Activated naive CD4-positive, alpha-beta T cell treated with anti-CD3 and anti-CD28 coated beads, Interleukin-2, amount 10 ng/mL, durations not matched to agents 7 days and 5 days (primary cell): ENCODE measurements at places on chromosomes 12 and 14.

- DNase-seq = no peak
Observed at GRCh38 chr12:63093711-63094110, 57.3 kb downstream of the AVPR1A start.

DNA sequence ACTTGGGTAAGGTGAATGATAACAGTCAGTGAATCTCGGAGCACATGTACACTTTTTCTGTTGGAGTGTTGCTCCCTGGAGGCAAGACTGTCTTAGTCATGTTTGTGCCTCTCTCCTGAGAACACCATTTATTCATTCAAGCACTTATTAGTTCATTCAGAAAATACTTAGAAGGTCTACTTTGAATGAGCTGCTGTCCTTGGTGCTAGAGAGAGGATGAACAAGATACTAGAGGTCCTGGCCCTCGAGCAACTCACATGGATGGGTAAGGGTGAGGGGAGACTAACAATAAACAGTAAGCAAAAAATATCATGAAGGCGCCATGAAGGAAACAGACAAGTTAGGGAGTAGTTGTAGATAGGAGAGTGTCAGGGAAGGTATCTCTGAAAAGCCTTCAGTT, 17.1 kb upstream of the SAMD4A start:
- DNase-seq = no peak

DNA sequence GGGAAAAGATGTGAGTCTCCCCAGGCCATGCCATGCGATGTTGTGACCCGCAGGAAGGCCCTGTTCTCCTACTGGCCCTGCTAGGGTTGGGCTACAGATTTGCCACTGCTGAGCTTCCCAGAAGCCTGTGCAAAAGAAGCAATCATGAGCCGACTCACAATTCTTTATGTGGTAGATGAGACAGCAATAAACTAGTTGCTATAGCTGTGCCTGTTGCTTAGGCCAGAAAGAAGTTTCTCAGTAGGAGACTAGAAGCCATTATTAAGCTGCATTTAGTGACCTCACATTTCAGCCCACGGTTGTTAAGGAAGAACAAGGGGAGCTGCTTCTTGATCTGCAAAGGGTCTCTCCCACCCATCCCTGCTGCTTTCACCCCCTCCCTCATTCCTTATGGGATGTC, 239.4 kb upstream of the CRY1 start:
- DNase-seq = no peak

DNA sequence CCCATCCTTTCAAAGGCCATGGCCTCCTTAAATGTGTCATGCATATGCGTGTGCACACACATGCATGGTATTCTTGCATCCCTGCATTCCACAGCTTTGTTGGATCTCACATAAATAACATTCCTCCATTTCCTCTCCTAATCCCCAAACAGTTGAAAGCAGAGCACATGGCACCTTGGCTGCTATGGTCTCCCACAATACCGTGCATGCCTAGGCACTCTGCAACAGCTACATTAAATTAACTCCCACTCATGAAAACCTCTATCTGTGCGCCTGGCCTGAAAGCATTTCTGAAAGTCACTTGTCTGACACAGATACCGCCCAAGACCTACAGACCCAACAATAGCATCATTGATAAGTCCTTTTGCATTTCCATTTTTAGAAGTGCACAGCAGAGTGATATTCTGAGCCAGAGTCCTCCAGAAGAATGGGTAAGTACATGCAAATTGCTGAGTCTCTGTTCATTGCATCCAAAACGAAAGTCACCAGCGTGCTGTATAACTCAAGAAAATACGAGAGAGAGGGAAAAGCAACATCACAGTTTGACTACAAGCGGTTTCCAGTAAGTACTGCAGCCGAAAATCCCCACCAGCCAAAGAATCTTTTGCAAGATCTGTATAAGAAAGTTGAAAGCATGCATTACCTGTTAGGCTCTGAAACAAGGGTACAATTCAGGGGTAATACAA, 436 bp downstream of the ASB2 start:
- DNase-seq = peak; percentile 42

DNA sequence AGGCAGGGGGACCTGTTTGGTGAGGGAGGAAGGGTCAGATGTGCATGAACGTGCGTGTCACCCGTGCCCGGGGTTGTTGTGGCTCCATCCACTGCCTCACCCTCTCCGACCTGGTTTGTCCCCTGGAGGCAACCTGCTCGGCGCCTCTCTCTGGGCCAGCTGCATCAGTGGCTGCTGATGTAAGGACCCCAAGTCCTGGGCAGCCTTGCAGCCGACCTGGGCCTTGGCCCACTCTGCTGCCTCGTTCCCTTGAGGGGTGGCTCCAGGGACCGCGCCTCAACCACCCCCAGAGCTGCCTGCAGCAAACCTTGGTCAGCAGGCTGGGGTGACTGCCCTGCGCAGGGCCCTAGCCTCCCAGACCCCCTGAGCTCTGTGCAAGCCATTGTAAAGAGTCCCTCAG, 351.7 kb downstream of the TMEM121 start:
- peak; percentile 12 for DNase-seq

DNA sequence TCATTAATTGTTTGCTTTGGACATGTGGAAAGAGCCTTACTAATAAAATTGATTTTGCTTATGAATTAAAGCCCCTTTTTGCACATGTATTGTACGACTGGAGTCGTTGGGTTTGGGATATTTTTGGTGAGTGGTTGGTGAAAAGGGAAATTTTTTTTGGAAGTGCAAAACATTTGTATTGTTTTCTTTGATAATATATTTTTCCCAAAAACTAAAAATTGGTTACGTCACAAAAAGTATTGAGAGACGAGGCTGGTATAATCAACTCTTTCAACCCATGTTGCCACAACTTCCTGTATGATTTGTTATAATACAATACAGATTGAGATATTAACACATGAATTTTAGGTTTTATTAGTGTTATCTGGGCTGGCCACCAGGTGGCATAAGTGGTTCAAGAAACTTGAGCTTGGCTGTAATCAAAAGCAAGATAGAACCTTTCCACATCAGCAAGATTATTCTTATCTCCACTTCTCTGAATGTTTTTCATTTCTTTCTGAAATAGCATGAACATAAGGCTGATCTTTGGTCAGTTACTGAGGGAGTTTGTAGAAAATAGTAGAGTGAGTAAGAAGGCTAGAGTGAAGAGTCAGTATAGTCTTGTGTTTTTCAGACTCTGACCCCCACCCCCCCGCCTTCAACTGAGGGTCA, 8.7 kb downstream of the NGDN start:
- peak; percentile 79 for DNase-seq

GRCh38 chr12:122215771-122216170, 10.1 kb downstream of the DIABLO start:
- no peak for DNase-seq
